Left forelimb (tissue), 1 donor: ENCODE measurements at places on chromosomes 1 and 21.

DNA sequence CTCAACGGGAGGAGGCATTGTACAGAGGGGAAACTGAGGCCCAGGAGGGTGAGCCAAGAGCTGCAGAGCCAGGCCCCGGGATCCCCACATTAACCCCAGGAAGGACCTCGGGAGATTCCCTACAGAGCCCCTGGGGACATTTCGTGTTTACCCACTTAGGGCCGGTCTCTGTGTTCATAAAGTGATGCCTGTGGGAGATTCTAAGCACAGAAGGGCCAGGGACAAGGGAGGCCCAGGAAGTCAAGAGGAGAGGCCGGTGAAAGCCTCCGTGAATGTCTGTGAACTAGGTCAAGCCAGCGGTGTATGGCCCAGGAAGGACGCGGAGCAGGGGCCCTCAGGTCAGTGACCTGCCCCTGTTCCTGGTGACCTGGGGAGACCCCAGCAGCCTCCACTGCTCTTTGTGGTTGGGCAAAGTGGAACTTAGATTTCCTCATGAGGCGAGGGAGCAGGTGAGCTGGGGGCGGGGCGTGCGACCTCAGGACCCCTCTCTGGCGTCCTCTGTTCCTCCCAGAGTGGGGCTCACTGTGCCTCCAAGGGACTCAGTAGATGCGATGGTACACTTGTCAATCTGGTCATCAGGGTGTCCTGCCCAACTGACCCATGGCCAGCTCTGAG is 34.9 kb downstream of the PDE9A start:
- no peak for DNase-seq

GRCh38 chr1:233406994-233407631 is 79.6 kb downstream of the MAP3K21 start:
- DNase-seq = no peak

- DNase-seq = no peak
Observed at GRCh38 chr1:7355646-7356045, 415.4 kb upstream of the VAMP3 start.

- no peak for DNase-seq
Observed at GRCh38 chr1:170696591-170697290, 32.8 kb downstream of the PRRX1 start.

GRCh38 chr1:195939844-195940243 is 668.4 kb downstream of the KCNT2 start:
- DNase-seq = no peak

DNA sequence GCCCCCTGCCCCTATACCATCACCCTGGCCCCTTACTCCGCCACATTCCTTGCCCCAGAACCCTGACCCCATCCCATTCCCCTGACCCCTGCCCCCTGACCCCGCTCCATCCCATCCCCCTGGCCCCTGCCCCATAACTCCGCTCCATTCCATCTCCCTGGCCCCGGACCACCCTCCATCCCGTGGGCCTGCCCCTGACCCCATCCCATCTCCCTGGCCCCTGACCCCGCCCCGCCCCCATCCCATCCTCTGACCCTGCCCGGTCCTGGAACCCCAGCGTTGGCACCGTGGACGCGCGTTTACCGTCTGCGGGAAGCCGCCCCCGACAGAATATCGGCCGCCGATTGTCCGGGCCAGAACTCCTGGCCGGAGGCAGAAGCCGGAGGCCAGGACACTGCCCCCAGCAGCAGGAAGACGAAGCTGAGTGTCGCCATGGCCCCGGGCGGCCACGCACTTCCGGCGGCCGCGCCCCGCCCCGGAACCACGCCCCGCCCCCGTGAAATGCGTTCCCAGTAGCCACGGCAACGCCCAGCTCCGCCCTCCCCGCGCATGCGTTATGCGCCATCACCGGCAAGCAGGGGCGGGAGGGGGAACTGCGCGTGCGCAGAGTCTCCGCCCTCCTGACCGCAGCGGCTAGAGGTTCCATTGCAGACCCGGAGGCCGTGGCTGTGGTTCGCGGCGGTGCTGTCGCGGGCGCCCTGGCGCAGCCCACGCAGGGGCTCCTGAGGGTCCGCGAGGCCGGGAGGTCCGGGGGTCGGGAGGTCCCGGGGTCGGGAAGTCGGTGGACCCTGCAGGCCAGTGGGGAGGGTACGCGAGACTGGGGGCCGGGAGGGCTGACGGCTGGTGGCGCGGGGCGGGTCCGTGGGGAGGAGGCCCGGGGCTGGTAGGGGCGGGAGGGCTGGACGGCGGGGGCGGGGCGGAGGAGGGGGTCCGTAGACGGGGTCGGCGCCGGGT is at the start of gene POFUT2:
TSS of gene POFUT2 (minus strand) at position 458 of the 954 bp plus-strand sequence. CDS start at position 434, 24 bp downstream.
- peak; percentile 99 for DNase-seq

DNA sequence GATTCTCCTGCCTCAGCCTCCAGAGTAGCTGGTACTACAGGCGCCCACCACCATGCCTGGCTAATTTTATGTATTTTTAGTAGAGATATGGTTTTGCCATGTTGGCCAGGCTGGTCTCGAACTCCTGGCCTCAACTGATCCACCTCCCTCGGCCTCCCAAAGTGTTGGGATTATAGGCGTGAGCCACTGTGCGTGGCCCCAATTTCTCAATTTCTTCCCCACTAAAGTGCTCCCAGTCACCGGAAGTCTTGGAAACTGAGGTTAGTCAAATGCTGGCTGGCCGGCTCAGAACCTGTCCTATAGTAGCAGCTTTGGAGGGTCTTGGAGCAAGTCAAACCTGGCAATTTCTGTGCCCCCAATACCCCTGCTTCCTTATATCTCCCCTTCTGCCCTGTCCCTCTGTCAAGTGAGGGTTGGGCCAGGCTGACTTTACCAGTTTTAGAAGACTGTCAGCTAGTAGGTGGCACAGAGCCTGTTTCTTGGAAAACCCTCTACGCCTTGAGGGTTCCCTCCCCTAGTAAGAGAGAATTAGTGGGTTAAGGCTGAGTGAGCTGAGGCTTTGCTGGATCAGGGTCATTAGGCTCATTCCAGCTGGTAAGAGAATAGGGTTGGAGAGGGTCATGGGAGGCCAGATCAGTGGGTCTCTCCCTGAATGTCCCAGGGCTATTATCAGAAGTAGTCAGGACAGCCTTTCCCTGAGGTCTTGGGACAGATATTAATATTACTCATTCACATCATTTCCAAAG is 8.3 kb upstream of the EPB41 start:
- no peak for DNase-seq

GRCh38 chr1:108512239-108513043 is 47.5 kb upstream of the EEIG2 start:
- no peak for DNase-seq

DNA sequence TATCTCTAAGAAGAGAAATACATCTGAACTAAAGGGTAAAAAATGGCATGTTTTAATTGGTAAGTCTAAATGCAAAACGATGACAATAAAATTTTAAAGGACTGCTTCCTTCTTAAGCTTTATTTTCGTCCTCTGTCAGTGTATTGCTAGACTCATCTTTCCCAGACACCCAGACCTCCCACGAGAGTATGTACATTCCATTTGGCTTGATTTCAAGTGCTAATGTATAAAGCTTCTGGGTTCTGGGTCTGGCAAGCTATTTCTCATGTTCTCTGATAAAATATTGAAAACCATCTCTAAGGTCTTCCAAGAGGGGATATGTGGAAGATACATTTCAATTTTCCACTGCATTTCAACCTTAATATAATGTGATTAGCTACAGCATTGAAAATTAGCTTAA is 24.6 kb upstream of the SLC2A1 start:
- DNase-seq = no peak

DNA sequence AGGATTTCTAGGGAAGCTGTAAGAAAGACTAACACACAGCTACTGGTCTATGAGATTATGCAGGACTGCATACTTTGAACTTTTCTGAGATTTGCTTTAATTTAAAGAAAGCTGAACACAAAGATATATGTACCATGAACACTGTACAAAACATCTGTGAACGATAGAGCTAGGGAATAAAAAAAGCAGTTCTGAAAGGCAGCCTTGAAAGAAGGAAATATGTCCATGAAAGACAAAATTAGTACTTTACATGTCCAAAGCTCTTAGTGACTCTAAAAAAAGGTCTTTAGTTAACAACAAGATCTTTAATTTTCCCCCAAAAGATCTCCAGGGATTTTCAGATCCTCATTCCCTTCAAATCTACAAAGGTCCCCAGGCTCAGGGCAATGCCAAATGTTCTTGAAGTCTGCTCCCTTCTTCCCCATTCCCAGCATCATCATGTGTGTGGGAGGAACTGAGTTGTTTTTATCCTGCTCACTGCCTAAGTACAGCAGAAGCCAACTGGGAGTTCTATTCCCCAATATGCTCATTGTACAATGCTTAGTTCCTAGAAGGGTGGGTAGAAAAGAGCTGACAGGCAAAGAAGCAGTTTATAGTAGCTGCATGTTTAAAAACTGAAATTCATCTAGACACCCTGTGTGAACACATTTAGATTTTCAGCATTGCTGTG is 60.1 kb upstream of the PTCH2 start:
- no peak for DNase-seq

GRCh38 chr1:224114787-224115175 is 870 bp downstream of the FBXO28 start:
- DNase-seq = no peak

- no peak for DNase-seq
Observed at GRCh38 chr1:205301842-205302588, 19.5 kb downstream of the NUAK2 start.

GRCh38 chr21:46412521-46413364 is 45.9 kb upstream of the DIP2A start:
- DNase-seq = no peak

DNA sequence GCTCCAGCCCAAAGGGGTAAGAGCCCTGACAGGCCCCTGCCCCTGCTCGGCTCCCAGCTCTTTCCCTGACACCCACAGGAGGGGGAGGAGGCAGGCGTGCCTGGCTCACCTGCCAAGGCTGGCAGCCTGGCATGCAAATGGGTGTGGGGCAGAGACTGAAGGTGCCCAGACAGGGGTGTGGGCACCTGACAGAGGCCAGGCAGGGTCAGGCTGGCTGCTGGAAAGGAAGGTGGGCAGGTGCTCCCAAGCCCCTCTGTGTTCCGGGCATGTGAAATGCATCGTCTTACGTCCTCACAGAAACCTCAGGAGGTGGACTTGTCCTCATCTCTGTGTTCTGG is 19.4 kb upstream of the CASZ1 start:
- no peak for DNase-seq

DNA sequence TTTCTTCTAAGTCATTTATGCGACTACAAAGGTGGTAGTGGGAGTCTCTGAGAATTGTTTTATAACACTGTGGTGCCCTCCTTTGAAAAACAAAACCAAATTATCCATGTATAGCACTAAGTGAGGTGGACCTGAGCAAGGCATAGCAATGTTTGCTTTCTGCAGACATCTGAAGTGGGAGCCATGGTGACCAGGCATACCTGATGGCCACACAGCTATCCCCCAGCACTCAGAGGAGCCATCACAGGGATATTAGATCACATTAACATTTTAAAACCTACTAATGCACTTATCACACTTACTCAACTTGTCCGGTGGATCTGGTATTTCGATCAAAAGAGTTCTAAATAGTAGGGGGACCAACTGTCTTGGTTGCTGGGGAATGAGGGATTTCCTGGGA is 24.8 kb upstream of the AVPR1B start:
- DNase-seq = no peak

DNA sequence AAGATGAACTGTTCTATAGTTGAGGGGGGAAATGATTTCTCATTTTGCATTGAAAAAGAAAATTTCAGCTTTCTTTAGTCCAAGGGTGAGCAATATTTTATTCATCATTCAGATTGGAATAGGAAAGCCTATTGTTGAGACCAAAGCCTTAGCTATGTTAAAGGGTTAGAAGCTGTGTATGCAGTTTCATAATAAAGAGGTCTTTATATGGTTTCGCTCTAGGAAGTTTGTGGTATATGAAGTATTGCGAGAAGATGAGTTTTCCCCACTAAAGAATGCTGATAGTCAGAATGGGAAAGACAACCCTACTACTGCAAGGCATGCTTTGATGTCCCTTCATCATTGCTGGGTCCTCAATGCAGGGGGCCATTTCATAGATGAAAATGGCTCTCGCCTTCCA is 28.6 kb downstream of the UAP1 start:
- no peak for DNase-seq

- no peak for DNase-seq
Observed at GRCh38 chr1:62897788-62898187, 113.9 kb downstream of the ATG4C start.

- DNase-seq = no peak
Observed at GRCh38 chr1:233707153-233707879, 93.4 kb downstream of the KCNK1 start.

- DNase-seq = no peak
Observed at GRCh38 chr1:178399177-178399728, 97.5 kb downstream of the CLEC20A start.

- DNase-seq = no peak
Observed at GRCh38 chr1:192762265-192762664, 46.6 kb upstream of the RGS2 start.

GRCh38 chr1:230986976-230987375 is 8.1 kb downstream of the ARV1 start:
- no peak for DNase-seq

GRCh38 chr1:198610362-198610761 is 28.5 kb upstream of the PTPRC start:
- no peak for DNase-seq

DNA sequence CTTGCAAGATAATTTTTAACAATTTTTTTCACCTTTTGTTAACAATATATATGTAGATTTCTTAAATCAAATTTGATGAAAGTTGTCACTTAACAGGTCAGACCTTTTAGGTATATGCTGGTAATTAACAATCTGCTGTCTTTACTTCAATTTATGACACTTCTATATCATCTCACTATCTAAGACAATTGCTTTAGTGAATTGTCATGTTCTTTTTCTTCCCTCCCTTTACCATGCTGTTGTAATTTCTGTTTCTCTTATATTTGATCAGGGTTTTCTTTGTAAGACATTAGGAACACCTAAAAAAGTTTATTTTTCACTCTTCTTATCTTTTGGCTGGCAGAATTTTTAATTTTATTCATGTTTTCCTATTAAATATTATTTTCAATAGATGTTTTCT is 2.0 kb downstream of the IFI16 start:
- DNase-seq = no peak

DNA sequence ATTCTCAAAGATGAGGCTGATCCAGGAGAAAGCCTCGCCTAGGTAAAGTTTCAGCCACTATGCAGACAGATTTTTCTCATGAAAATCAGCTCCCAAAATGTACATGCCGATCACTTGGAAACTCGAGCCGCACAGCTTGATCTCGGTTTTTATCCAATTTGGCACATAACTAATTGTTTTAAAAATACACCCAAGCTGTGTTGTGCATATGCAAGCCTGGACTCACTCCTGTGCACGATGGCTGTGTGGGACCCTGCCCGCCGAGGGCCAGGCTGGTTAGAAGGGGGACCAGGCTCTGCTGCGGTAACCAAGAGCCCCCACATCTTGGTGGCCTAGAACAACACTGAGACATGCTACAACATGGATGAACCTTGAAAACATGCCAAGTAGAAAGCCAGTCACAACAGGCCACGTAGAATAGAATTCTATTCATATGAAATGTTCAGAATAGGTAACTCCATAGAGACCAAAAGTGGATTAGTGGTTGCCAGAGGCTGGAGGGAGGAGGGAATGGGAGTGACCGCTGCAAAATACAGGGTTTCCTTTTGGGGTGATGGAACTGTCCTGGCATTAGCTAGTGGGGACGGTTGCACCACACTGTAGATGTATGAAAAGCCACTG is 16.1 kb upstream of the LDLRAP1 start:
- DNase-seq = no peak
